COLO829 (cell line): ENCODE measurements at places on chromosomes 5 and 9.

DNA sequence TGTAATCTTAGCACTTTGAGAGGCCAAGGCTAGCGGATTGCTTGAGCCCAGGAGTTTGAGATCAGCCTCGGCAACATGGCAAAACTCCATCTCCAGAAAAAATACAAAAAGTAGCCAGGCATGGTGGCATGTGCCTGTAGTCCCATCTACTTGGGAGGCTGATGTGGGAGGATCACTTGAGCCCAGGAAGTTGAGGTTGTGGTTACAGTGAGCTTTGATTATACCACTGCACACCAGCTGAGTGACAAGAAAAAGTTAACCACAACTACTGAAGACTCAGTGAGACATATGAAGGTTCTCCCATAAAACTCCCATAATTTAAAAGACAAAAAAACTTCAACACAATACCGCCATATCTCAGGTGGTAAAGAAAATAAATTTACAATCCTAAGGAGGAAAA lies 98.0 kb downstream of the NR6A1 start:
- no peak for DNase-seq

- DNase-seq = peak; percentile 49
Measured at GRCh38 chr9:91500509-91501014, 76.9 kb upstream of the NFIL3 start.

GRCh38 chr5:166285361-166285760 lies 2006.1 kb upstream of the WWC1 start:
- DNase-seq = no peak

DNA sequence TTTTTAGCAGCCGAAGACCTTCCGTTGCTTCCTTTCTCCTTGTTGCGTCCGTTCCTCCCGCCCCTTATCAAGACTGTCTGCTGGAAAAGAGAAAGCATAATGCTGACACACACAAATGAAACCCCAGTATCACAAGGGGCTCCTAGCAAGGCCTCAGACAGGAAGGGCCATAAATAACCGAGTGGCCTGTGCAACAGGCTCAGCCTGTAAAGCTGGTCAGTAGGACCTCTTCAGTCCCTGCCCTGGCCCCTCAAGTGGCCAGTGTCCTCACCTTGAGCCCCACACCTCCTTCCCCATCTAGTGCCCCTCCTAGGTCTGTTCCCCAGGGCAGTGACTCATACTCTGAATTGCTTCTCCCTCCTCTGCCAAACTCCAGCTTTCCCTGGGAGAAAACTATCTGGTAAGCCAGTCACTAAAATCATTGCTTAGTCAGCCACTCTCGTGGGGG lies 174.6 kb upstream of the IL12B start:
- DNase-seq = peak; percentile 7

- no peak for DNase-seq
Measured at GRCh38 chr5:115033861-115034260, 135.8 kb downstream of the TRIM36 start.

DNA sequence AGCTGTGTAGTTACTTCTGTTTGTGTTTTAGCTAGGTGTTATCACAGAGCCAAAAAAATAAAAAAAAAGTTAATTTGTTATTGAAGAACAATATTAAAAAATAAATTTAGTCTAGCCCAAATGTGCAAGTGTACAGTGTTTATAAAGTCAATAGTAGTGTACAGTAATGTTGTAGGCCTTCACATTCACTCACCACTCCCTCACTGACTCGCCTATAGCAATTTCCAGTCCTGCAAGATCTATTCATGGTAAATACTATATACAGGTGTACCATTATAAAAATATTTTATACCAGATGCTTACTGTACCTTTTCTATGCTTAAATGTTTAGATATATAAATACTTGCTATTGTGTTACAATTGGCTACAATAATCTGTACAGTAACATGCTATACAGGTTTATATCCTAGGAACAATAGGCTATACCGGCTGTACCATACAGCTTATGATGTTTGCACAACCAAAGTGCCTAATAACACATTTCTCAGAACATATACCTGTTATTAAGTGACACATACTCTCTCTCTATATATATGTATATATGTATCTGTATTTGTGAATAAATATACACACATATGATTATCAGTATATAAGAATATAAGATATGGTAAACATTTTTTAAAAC lies 341.4 kb upstream of the EDIL3 start:
- no peak for DNase-seq

GRCh38 chr5:56310711-56311204 lies 77.6 kb upstream of the ANKRD55 start:
- DNase-seq = peak; percentile 24

DNA sequence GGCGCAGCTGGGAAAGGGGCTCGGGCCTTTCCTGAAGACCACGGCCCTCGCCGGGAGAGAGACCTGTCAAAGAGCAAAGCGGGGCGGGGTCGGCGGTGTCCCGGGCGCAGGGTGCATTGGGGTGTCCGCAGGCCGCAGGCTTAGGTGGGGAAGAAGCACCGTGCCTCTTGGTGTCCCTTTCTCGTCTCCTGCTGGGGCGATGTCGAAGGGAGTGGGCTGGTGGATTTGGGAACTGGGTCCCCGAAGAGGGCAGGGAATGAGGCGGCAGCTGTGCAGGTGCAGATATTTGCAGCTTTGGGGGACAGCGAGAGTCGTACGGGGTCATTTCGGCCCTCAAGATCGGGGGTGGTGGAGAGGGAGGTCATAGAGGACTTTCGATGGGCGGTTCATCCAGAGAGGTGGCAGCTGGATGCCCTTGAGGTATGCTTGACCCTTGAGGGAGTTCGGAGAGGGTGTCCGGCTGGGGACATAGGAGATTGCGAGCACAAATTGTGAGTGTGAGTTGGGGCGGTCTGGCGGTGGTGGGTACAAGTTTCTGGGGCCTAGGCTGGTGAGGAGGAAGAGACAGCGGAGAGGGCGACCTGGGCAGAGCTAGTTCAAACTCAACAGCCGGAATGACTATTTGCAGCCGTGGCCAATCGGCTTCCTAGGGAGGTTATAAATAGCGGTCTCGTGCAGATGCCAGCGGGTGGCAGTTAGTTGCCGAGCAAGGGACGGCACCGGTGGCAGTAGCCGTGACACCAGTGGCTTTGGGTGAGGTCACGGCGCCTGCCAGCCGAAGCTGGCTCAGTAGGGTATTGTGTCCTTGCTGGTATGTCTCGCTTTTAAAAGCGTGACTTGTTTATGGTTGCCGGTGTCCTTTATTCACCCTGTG lies 601 bp downstream of the NNT start:
- peak; percentile 45 for DNase-seq

DNA sequence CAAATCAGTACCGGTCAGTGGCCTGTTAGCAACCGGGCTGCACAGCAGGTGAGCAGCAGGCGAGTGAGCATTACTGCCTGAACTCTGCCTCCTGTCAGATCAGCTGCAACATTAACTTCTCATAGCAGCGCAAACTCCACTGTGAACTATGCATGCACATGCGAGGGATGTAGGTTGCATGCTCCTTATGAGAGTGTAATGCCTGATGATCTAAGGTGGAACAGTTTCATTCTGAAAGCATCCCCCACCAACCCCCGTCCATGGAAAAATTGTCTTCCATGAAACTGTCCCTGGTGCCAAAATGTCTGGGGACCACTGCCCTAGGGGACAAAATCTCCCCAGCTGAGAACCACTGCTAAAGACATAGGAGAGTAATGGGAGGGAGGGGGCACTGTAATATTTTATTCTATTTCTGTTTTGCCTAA lies 51.1 kb downstream of the P4HA2 start:
- no peak for DNase-seq

DNA sequence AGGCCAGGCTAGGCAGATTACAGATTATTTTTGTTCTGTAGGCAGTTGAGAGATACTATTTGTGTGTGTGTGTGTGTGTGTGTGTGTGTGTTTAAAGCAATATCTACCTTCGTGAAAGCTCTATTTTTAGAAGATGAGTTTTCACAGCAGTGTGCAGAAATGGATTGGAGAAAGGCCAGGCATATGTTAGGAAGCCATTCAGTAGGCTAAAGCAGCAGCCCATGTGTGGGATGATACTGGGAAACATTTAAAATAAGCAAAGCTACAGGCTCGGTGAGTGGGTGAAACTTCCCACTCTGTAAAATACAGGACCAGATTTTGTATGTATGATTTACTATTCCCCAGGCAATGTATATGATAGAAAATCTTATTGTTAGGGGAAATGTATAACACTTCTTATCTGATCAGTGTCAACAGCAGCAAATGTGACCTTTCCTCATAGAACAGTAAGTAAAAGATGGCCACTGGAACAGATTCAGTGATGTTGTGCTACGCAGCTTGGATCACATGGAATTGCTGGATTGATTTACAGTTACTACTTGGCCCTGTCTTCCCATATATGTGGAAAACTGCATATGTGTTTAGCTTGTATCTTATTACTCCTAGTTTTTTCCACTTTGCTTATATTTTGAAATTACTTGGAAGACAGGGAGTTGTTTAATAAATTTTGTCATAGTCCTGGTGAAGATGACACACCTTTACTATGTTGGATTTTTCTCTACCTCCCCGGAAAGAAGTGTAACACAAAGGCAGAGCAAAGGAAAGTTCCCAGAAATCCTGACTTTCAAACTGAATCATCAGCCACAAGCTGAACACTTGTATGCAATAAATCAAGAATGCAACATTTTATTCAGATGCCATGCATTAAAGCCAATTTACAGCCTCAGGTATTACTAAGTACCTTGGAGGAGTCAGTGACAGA lies 1077.7 kb upstream of the SEMA6A start:
- no peak for DNase-seq

DNA sequence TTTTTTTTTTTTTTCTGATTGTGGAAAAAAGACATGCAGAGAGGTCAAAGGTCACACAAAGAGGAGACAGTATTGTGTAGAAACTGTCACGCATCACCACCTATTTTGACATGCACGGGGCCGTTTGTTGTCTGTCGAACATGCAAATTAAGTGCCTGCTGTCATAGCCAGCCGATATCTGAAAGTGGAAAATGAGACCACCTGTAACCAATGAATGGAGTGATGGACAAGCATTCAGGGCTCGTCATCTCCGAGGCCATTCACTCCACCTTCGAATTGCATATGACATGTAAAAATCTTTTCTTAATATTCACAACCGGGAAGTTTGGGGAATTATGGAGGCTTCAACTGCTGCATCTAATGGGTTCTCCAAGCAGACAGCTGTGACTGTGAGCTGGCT lies 512.2 kb upstream of the ADAMTS16 start:
- DNase-seq = no peak

DNA sequence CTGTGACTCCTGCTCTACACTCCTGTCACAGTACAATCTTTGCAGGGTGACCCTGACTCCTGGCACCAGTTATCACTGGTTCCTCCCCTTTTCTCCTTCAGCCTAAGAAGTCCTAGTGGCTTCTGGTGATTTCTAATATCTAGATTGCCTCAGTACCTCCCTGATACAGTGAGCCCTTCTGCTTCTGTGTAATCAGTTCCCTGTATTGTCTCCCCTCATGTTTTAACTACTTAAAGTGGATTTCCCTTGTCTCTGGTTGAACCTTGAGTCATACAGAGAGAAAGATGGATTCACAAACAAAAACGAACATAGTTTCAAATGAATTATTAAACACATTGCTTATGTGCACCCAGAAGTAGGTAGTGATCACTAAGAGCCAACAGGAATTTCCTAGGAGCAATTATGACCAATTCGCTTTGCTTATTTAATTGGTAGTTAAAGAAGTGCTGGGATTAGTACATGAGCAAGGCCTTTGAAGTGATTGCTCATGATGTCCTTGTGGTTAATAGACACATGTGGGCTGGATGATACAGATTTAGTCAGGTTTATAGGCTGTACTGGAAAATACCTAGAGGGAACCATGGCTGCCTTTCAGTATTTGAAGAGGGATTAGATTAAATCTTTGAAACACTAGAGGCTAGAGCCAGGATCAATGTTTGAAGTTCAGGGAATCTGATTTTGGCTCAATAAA lies 145.8 kb upstream of the MEF2C start:
- no peak for DNase-seq

DNA sequence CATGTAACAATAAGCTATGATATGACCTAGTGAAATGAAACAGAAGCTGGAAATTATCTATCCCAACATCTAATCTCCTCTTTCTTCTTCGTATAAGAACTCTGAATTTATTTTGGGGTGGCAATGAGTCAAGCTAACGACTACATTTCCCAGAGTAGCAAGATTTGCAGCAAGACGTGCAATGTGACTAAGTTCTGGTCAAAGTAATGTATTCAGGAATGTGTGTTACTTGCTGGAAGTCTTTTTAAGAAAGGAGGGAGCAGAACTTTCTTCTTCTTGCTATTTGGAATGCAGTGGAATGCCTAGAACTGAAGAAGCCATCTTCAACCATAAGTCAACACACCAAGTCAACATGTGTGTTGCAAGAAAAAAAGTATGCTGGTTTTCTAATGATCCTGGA lies 406.6 kb upstream of the MEF2C start:
- DNase-seq = no peak

- DNase-seq = no peak
Measured at GRCh38 chr9:33124046-33124445, 43.1 kb downstream of the B4GALT1 start.

DNA sequence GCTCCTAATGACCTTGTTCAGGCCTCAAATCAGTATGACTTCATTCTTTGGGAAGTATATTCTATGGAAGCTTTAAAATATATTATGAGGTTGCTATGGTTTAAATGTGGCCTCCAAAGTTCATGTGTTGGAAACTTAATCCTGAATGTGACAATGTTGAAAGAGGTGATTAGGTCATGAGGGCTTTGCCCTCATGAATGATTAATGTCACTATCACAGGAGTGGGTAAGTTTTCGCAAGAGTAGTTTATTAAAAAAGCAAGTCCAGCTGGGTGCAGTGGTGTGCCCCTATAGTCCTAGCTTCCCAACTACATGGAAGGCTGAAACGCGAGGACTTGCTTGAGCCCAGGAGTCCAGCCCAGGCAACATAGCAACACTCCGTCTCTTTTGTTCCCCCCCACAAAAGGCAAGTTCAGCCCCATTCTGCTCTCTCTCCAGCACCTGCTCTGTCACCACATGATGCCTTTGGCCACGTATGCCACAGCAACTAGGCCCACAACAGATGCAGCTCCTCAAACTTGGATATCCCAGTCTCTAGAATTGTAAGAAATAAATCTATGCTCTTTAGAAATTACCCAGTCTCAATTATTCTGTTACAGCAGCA lies 105.3 kb downstream of the SIL1 start:
- no peak for DNase-seq

DNA sequence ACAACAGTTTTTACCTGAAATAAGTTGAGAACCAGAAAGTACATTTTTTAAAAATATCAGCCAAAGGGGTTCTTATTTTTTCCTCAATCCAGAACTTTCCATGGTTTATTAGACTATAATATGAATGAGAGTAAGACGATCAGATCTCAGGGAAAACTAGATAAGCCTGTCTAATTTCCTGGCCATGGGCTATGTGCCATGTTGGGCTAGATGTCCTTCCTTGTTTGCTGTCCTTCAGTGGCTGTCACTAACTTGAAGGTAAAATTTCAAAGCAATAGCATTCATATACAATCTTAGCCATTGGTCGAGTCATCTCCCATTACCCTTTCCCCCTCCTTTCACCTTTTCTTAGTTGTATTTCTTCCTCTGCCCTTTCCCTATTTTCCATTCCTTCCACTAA lies 179.5 kb upstream of the PPP1R2B start:
- DNase-seq = no peak

- no peak for DNase-seq
Measured at GRCh38 chr9:125966466-125966865, 219.3 kb downstream of the PBX3 start.
